ENCODE measurements at places on chromosomes 7 and 10. TPM values are rescaled to one million over a fixed set of nuclear protein-coding genes. Genes with fewer than 3 reads are reported as not detected.
A peak's percentile ranks its signal among the peaks of the same experiment; 100 is the strongest.

Gene C10orf95
- total RNA-seq = not detected

GRCh38 chr7:74023092-74023536, 4.9 kb upstream of the ELN start:
- DNase-seq = peak; percentile 70

DNA sequence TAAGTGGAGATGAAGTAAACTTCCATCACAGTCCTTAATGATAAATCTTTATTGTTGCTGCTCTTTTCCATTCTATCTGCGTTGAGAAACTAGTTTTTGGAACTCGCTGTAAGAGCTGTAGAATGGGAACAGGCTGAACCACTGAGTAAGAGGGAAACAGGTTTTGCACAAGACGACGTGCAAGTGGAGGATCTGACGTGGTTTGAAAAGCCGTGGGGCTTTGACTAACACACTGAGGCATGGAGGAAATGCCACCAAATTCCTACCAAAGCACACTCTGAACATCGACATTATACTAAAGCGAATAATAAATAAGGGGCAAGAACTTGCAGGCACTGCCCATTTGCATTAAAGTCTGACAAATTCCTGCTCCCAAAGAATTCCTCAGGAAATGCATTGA, 160.6 kb downstream of the KLF6 start:
- DNase-seq = no peak

- no peak for DNase-seq
Observed at GRCh38 chr10:121152935-121153334, 301.8 kb downstream of the WDR11 start.

DNA sequence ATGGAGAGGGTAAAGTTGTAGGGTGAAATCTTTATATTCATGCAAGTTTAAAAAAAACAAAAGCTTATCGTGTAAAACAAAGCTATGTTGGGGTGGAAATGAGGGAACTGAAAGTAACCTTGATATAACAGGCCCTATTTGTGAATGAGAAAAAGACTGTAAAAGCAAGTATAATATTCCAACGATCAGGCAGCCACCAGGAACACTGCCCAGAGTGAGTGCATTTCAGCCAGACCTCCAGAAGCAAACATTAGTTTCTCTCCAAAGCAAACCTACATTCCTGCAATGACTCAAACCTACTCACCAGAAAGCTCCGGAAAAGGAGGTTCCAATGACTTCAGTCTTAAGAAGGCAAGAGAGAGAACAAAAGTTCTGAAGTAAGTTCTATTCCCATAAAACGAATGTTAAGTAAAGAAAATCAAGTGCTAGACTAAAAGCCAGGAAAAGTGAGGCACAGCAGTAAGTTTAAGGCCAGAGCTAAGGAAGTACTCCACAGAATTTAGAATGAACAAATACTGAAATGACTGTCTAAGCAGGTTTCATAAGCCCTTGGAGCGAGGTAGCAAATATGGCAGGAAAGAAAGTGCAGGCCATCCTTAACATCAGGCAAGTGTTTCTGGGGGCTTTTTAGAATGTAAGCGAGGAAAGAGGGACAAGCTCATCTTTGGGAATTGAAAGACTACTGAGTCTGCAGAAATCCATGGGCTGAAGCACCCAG, 493.1 kb downstream of the XPNPEP1 start:
- no peak for DNase-seq

Gene BHLHA15
- total RNA-seq = not detected

DNA sequence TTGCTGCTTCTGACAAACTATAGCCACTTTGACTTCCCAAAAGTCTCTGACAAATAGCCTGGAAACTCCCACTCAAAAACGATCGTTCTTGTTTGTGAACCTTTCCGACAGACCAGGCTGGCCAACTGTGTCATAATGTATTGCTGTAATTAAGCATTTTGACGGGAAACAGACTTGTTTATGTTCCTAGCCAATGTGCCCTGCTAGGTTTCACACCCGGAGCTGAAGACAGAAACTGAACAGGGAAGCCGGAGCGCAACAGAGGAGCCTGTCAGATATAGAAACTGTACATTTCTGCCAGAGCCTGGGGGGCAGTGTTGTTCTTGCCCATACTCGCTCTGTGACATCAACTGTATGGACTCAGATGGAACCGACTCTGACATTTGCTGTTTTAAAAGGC, 55.3 kb upstream of the C7orf33 start:
- no peak for DNase-seq

Gene NAT16
- total RNA-seq = not detected

Gene CRTAC1
- total RNA-seq = 35.1 TPM

Measured in tibial nerve (tissue), 4 donors.